Fibroblast of skin of abdomen (primary cell): ENCODE measurements at places on chromosomes 13 and 19.

DNA sequence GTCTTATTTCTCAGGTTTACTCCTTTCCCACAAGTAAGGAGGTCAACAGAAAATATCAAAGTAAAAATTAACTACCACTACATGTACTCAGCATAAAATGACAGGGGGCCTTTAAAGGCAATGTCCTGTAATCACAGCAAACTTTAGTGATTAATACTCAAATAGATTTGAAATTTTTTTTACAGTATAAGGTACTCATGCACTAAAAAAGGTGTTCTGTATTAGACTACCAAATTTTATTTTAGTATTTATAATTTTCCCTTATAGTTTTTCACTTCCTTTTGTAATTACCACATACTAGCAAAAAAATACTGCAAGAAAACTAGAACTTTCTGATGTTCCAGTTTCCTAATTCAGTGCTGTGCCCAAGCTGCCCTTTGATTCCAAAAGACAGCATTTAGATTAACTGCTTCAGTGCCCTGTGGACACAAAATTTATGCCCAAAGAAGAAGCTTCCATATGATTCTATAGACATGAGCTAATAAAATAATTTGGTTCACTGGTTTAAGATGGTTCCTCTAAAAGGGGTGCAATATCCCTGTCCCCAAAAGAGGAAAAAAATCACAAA, 70.6 kb downstream of the KLF12 start:
- no peak for DNase-seq

DNA sequence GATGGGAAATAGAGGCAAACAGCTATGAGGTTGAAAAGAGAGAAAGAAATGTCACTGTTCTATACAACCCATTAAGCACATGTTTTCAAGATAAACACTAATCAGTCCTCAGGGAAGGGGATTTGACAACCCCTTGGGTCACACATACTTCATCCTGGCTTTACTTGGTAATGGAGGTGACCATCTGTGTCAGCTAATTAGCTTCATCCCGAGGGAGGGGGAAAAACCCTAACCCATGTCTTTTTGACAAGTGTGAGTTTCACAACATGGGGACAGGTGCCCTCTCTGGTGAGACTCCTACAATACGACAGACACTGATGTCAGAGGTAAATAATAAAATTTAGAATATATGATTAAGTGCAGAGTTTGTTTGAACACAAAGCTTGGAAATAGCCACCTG, 43.1 kb downstream of the ZNF611 start:
- DNase-seq: no peak

- DNase-seq: no peak
These were observed 353.6 kb upstream of the GPC6 start for GRCh38 chr13:92873029-92873428.

DNA sequence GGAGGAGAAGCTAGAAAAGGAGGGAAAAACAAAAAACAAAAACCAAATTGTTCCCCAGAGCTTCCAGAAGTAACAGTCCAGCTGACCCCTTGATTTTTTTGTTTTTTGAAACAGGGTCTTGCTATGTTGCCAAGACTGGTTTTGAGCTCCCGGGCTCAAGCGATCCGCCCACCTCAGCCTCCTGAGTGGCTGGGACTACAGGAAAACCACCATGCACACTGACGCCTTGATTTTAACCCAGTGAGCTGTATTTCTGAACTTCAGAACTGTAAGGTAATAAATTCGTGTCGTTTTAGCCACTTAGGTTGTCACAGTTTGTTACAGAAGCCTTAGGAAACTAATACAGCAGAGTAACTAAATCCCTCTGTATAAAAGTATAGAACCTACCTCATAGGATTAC, 1.1 kb upstream of the NEK3 start:
- no peak for DNase-seq

DNA sequence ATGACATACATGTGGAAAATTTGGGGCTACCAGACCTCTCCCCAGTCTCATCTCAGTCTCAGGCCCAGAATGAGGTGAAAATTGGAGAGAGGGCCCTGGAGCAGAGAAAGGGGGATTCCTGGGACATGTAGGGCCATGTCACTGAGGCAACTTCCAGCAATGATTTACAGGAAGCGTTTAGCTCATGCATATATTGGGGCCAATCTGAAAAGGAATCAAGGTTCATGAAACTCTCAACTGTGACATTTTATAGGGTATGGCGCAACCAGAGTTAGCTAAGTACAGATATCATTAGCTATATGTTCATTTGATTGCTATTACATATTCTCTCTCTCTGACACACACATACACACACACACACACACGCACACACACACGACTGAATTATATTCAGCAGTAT, 86.3 kb downstream of the RNASEH2B start:
- no peak for DNase-seq

- DNase-seq: no peak
These were observed 254.6 kb downstream of the COG6 start for GRCh38 chr13:39910041-39910440.

DNA sequence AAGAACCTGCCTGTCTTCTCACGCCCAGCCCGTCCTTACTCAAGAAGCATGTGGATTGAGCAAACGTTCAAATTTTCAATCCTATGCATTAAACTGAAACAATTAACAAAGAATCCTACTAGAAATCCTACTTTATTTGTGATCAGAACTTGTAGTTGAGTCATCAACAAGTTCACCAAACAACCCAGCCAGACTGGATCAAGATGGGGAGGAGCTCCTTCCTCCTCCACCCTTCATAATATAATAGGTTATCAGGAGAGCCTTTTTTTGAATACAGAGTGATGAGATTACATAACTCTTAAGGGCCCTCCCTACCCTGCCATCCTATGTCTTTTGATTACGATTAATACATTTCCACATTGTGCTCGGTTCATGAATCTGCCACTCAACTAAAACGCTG, 32.7 kb downstream of the SOX21 start:
- DNase-seq: no peak

GRCh38 chr13:105798541-105798940, 736.9 kb downstream of the EFNB2 start:
- DNase-seq: no peak
